ENCODE measurements at places on chromosomes 6 and 20. TPM values are rescaled to one million over a fixed set of nuclear protein-coding genes. Genes with fewer than 3 reads are reported as not detected.
A peak's percentile ranks its signal among the peaks of the same experiment; 100 is the strongest.

Gene PAX1
- not detected for total RNA-seq

- no peak for DNase-seq
Measured at GRCh38 chr6:36928547-36928918, 26.0 kb upstream of the PI16 start.

- DNase-seq: peak; percentile 61
Measured at GRCh38 chr20:49676581-49677291, 36.9 kb downstream of the B4GALT5 start.

DNA sequence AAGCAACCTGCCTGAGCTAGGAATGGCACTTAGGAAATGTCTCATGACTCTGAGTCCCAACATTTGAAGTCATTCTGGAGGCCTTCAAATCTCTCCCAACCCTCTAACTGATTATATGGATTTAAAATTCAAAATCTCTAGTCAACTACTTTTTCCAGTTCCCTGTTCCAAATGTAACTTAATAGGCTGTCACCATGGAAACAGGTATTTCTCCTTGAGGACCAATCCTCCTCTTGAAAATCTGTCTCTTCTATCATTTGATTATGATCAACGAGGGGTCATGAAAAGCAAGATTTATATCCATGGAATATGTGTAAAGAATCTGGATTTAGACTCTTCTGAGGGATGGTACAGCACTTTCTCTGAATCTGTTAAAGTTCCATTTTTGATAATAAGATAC is 127.3 kb upstream of the DTNBP1 start:
- no peak for DNase-seq

GRCh38 chr6:8707369-8707768 is 272.0 kb upstream of the SLC35B3 start:
- DNase-seq: no peak

GRCh38 chr20:24961384-24962181 is 12.5 kb downstream of the CST7 start:
- no peak for DNase-seq

DNA sequence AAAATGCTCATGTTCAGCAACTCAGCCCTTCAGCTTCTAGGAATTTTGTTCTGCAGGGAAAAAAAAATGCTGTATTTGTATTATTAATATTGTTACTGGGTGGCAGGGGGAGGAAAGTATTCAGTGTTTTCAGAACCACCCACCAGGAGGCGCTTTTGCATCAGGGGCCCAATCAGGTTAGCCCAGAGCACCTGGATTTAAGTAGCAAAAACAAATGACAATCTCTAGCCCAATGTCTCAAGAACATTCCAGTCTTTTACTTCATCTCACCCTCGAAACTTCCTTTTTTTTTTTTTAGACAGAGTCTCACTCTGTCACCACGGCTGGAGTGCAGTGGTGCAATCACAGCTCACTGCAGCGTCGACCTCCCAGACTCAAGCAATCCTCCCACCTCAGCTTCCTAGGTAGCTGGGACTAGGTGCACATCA is 635 bp upstream of the C20orf203 start:
- DNase-seq: peak; percentile 44

- DNase-seq: no peak
Measured at GRCh38 chr6:6085928-6086668, 79.4 kb upstream of the NRN1 start.

All from mammary epithelial cell (primary cell).